HFF-Myc (cell line): ENCODE measurements at places on chromosomes 1 and 21.

GRCh38 chr1:186605762-186606350, 74.4 kb downstream of the PTGS2 start:
- peak; percentile 45 for DNase-seq

- no peak for DNase-seq
Observed at GRCh38 chr1:206128196-206128595, 11.0 kb upstream of the AVPR1B start.

GRCh38 chr1:55646181-55646580, 431.0 kb upstream of the USP24 start:
- no peak for DNase-seq

- DNase-seq: no peak
Observed at GRCh38 chr1:220991959-220992704, 112.9 kb downstream of the HLX start.

- no peak for DNase-seq
Observed at GRCh38 chr1:8349961-8350360, 32.0 kb downstream of the SLC45A1 start.

GRCh38 chr1:189764391-189765320, 713.0 kb downstream of the BRINP3 start:
- no peak for DNase-seq

- DNase-seq: no peak
Observed at GRCh38 chr1:145871994-145872924, 13.4 kb upstream of the PIAS3 start.

- DNase-seq: no peak
Observed at GRCh38 chr1:35675773-35676172, 34.4 kb upstream of the PSMB2 start.

DNA sequence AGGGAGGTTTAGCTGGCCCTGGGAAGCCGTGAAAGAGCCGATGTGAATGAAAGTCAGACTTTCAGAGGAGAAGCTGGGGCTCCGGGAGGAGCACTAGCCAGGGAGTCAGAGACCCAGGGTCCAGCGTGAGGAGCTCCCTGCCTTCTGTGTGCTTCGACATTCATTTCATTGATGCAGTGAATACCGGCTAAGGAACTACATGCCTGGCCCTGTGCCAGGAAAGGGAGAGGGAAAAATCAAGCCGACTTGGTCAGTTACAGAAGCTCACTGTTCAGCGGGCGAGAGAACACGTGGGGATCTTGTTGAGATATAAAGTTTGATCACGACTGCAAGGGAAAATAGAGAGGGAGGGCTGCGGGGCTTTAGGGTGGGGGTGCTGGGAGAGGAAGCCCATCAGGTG, 76.7 kb upstream of the RUNX3 start:
- no peak for DNase-seq

GRCh38 chr21:36134803-36135390, at the start of gene CBR3:
Gene CBR3 (plus strand): TSS chr21:36135079. CDS start chr21:36135193, 114 bp downstream.
- DNase-seq: no peak

DNA sequence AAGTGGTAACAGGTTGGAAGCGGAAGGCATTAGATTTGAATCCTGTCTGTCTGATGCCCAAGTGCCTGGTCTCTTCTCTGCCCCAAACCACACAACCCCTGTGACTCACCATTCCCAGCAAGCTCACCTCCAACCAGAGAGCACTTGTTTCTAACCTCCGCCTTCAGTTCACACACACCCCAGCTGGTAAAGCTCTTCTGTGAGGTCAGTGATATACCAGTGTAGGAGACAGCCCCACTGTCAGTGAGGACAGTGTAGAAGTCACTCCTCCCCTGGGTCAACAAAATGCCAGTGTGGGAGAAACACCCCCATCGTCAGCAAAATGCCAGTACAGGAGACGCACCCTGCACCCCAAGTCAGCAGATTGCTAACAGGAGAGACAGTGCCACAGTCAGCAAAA, 2.6 kb downstream of the RIMS3 start:
- no peak for DNase-seq

DNA sequence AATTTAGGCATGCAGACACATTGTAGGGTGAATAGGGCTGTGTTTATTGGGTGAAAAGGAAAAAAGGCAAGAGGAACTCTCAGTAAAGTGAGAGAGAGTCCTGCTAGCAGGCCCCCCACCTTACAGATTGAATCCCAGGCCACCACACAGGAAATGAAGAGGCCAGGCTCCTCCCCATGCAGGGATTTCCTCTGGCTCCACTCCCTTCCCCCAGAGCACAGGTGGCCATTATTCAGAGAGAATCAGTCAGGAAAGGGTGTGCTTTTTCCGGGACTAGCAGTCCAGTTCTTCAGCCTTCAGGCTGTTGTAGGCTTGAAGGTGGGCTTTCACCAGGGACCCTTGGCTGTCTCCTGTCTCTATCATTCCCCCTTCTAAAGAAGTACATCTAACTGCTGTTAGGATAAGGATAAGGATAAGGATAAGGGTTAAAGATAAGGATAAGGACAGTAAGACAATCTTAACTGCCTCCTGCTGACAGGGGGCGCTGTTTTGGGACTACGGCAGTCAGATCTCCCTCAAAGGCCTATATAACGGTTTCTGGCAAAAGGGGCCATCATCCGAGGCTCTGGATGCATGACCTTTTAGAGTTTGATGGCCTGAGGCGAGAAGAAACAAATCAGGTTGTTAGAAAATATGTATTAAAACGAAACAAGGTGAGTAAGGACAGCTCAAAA, 26.3 kb downstream of the ZNF648 start:
- DNase-seq: no peak

GRCh38 chr1:115829023-115829674, 11.8 kb downstream of the NHLH2 start:
- peak; percentile 60 for DNase-seq

DNA sequence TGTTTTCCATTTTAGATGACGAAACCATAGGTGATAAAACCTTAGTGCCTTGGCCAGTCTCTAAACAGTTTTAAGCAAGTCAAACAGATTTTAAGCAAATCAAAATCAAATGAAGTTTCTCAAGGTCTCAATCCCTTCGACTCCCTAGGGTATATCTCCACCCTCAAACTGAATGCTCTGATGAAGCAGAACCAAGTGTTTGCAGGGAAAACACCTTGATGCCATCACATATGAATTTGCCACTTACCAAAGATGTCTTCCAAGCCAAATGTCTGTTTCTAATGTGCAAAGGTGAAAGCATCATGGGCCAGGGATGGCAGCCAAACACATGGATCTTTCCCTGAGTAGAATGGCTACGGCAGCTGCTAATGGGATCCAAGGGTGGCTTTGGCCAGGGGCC, 116.4 kb upstream of the COP1 start:
- DNase-seq: no peak

DNA sequence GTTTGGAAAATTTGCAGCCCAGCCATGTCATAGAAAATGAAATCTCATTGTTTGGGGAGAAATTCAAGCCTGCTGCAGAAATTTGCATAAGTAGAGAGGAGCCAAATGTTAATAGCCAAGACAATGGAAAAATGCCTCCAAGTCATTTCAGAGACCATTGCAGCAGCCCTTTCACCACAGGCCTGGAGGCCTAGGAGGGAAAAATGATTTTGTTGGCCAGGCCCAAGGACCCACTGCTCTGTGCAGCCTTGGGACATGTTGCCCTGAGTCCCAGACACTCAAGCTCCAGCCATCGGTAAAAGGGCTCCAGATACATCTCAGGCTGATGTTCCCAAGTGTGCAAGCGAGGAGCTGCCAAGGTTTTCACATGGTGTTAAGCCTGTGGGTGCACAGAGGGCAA, 1.1 kb downstream of the KRTAP19-2 start:
- no peak for DNase-seq

GRCh38 chr1:119318466-119319309, 49.9 kb upstream of the HAO2 start:
- DNase-seq: no peak

DNA sequence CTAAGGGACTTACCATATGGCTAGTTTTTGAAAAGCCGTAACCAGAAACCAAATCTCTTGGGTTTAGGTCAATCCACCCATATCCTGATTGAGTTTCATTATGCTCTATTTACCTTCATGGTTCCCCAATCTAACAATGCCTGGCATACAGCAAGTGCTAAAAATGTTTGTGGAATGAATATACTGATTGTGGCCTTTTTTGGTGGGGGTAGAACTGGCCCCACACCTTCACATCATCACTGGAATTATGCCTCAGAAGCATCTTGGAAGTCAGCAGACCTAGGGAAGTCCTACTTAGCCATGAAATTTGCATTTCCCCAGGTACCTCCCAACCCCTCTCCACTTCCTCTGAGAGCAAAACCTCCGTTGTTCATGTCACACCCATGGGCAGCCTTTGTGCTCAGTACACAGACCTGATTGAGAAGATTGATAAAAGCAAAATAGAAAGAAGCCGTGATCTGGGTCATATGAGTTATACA, 17.8 kb upstream of the SLAMF1 start:
- no peak for DNase-seq

DNA sequence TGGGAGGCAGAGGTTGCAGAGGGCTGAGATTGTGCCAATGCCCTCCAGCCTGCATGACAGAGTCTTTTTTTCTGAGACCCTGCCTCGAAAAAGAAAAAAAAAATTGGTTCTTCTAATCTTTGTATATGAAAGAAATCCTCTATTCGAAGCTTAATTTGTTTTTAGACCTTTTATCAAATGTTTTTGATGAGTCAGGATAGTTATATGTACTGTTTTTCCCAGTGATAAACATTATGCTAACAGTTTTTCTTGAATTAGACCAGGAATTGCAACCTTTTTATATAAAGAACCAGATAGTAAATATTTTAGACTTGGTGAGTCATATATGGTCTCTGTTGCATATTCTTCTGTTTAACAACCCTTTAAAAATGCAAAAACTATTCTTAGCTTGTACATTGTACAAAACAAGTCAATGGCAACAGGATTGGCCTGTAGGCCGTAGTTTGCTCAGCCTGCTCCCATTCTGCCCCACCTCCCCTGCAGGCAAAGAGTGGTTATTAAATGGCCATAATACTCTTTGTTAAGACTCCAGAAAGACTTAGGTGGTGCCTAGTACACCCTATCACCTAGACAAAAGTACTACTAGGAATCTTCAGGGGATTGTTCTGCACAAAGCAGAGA, 45.2 kb downstream of the LYST start:
- DNase-seq: no peak

- no peak for DNase-seq
Observed at GRCh38 chr1:51316113-51316845, 14.1 kb downstream of the TTC39A start.

- DNase-seq: no peak
Observed at GRCh38 chr1:230300322-230301301, 125.5 kb downstream of the PGBD5 start.

GRCh38 chr1:204077979-204078696, 5.2 kb downstream of the SOX13 start:
- no peak for DNase-seq

- DNase-seq: no peak
Observed at GRCh38 chr1:25011943-25012638, 82.0 kb upstream of the RUNX3 start.

GRCh38 chr1:14783592-14783886, 185.1 kb downstream of the KAZN start:
- no peak for DNase-seq

GRCh38 chr1:85047472-85048295, 616 bp downstream of the MCOLN3 start:
- no peak for DNase-seq

- DNase-seq: no peak
Observed at GRCh38 chr1:59076612-59077011, 220.3 kb upstream of the FGGY start.

- no peak for DNase-seq
Observed at GRCh38 chr1:230760360-230760827, 13.2 kb downstream of the CAPN9 start.

DNA sequence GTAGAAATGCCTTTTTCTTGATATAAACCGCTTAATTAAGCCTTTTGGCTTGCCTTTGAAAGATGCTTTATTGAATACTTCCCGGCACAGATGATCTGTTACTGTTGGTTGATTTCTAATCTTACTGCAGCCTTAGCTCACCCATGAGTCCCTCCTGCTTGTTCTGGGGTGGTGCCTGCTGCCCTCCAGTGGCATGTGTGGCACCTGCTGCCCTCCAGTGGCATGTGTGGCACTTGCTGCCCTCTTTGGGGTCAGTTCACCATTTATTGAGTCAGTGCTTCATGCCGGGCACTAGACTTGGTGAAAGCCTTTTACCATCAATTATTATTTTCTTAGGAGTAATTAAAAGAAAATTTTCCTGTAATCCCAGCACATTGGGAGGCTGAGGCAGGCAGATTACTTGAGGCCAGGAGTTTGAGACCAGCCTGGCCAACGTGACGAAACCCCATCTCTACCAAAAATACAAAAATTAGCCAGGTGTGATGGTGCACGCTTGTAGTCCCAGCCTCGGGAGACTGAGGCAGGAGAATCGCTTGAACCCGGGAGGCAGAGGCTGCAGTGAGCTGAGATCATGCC, 54.3 kb downstream of the ADARB1 start:
- no peak for DNase-seq

DNA sequence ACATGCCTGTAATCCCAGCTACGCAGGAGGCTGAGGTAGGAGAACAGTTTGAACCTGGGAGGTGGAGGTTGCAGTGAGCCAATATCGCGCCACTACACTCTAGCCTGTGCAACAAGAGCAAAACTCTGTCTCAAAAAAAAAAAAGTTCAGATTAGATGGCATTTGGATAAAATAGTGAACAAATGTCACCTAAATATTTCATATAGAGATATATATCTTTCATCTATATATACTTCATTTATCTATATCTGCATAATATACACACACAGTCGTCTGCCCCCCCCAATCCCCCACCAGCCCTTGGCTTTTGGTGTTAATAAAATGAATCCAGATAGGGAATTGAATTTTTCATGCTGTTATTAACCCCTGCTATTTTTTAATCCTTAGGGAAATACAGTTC, 5.0 kb downstream of the PPP1R15B start:
- no peak for DNase-seq

DNA sequence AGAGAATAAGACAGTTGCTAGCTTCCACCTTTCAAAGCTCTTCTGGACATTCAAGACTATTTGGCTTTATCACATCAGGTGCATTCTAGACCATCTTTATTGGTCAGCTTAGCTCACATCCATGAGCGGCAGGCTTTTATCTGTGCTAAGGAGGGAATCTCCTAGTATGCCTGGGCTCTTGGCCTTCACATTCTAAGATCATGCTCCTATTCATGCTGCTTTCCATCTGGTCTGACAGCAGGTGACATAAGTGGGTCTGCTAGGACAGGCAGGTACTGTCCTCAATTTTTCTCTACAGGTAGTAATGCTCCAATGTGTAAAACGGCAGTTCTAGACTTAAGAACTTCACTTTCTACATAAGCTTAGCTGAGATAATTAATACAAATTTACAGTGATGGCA, 39.2 kb upstream of the ADAMTS1 start:
- no peak for DNase-seq

- DNase-seq: no peak
Observed at GRCh38 chr1:230224101-230224960, 157.3 kb downstream of the GALNT2 start.
